ENCODE measurements at places on chromosomes 16 and 17. TPM values are rescaled to one million over a fixed set of nuclear protein-coding genes. Genes with fewer than 3 reads are reported as not detected.

DNA sequence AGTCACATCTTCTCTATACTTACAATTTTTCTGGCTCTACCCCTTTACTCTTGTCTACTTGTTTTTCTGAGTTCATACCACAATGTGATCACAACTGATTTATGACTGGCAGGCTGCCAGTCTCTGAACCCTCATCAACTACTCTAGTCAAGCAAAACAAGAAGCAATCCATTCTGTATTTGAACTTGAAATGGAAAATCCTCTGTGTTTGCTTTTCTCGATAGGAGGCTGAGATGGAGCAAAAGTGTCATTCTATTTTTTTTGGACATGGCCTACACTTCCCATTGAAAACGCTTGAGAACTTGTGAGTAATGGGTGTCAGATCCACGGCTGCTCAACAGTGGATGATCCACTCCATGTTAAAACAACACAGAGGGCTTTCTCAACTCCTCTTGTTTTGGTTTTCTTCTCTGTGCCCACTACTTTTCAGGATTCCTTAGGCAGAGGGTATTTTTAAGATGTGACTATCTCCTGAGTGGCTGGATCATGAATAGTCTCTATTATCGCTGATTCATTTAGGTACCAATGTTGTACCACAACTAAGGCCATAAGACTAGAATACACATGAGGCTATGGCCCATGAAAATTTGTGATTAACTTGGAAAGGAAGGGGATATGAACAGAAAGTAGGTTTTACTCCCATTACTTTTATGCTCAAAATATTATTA lies 11.7 kb downstream of the TMEM100 start:
- no peak overlapping the region for H3K4me3 ChIP-seq
- H3K36me3 ChIP-seq, result no peaks in the 10 kb centered on the region
- H3K4me1 ChIP-seq, result no peaks in the 10 kb centered on the region

GRCh38 chr17:1012823-1013728 lies 16.1 kb downstream of the TIMM22 start:
- no peaks in the 10 kb centered on the region for H3K27me3 ChIP-seq
- peaks cover 30% of the 10 kb centered on the region for H3K36me3 ChIP-seq
- H3K4me1 ChIP-seq, result peaks cover 25% of the 10 kb centered on the region
- no peak for DNase-seq
- H3K27ac ChIP-seq, result no peak overlapping the region

GRCh38 chr17:50072130-50072529 lies 16.2 kb downstream of the ITGA3 start:
- no peak for DNase-seq
- H3K4me3 ChIP-seq, result no peak overlapping the region
- peaks cover 86% of the 10 kb centered on the region for H3K36me3 ChIP-seq
- H3K27me3 ChIP-seq, result no peaks in the 10 kb centered on the region
- no peak overlapping the region for H3K27ac ChIP-seq

ARMC5 gene
- total RNA-seq, result 10.8 TPM

DNA sequence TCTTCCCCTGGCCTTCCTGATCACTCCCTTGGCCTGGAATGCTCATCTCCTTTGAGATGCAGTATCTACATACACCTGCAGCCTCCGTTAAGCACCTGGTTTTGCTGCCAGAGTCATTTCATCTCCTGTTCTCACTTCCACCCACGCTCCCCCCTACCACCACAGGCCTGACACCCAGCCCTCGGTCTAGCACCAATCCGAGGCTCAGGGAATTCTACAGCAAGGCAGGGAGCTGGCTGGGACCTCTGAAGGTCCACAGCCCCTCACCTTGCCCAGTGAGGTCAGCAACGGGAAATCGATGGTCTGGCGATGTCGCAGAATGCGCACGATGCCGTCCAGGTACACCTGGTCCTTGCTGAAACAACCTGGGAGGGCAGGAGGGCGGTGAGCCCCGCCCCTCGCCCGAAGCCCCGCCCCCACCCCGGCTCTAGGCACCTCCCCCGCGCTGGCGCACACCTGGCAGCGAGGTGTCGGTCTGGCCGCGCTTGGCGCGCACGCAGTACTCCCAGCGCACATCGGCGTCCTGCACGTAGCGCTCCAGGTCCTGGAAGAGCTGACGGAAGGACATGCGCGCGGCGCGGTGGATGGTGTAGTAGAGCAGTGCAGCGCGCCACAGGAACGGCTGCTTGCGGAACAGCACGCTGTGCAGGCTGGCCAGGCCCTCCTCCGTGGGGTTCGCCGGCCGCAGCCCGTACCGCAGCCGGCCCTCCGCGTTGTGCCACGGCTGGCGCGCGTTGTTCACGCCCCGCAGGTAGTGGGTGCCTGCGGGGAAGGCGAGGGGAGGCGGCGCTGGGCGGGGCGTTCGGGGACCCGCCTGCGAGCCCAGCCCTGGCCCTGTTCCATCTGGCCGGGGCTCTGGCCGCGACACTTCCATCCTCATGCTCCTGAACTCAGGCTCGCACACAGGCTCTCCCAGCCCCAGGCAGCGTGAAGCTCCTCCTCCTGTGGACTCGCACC lies 5.7 kb downstream of the MATCAP1 start:
- peaks cover 25% of the 10 kb centered on the region for H3K4me1 ChIP-seq
- peak overlapping the region; percentile 71 for H3K4me3 ChIP-seq
- H3K36me3 ChIP-seq, result peaks cover 3% of the 10 kb centered on the region

COPZ2 gene
- 46.8 TPM for total RNA-seq

DNA sequence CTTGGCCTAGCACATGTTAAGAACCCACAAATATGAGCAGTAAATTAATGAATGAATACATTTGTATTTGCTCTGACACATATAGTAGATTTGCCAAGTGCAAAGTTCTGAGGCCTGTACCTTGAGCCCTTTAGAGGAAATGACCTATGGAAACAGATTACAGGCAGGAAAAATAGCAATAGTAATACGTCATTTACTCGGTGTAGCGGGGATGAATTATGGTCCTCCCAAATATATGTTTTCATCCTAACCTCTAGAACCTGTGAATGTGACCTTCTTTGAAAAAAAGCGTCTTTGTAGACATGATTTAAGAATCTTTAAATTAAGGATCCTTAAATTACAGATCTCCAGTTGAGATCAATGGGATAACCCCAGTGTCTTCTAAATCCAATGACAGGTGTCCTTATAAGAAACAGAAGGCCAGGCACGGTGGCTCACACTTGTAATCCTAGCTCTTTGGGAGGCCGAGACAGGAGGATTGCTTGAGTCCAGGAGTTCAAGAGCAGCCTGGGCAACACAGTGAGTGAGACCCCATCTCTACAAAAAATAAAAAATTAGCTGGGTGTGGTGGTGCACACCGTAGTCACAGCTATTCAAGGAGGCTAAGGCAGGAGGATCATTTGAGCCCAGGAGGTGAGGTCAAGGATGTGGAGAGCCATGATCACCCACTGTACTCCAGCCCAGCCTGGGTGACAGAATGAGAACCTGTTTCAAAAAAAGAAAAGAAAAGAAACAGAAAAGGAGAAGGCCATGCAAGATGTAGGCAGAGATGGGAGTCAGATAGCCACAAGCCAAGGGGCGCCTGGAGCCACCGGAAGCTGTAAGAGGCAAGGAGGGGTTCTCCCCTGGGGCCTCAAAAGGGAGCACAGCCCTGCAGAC lies 5.1 kb upstream of the ITPRIPL2 start:
- no peak for DNase-seq
- H3K27me3 ChIP-seq, result no peaks in the 10 kb centered on the region
- H3K36me3 ChIP-seq, result no peaks in the 10 kb centered on the region
- H3K4me1 ChIP-seq, result peaks cover 8% of the 10 kb centered on the region

FSCN2 gene
- total RNA-seq, result 4.2 TPM

PDE6G gene
- total RNA-seq, result not detected

GRCh38 chr16:87263418-87264052 lies 53.7 kb downstream of the C16orf95 start:
- H3K27me3 ChIP-seq, result no peaks in the 10 kb centered on the region
- H3K4me1 ChIP-seq, result no peaks in the 10 kb centered on the region
- H3K36me3 ChIP-seq, result no peaks in the 10 kb centered on the region
- DNase-seq, result no peak

CSH1 gene
- total RNA-seq, result not detected

ZPBP2 gene
- total RNA-seq, result not detected

GRCh38 chr16:24939738-24940137 lies 75.4 kb downstream of the ARHGAP17 start:
- no peak for DNase-seq
- no peak overlapping the region for H3K27ac ChIP-seq
- no peak overlapping the region for H3K4me3 ChIP-seq
- H3K36me3 ChIP-seq, result peaks cover 62% of the 10 kb centered on the region
- no peaks in the 10 kb centered on the region for H3K4me1 ChIP-seq

GIT1 gene
- 35.3 TPM for total RNA-seq

- H3K27ac ChIP-seq, result no peak overlapping the region
- H3K27me3 ChIP-seq, result no peaks in the 10 kb centered on the region
- H3K36me3 ChIP-seq, result peaks cover 10% of the 10 kb centered on the region
- no peaks in the 10 kb centered on the region for H3K4me1 ChIP-seq
- H3K4me3 ChIP-seq, result no peak overlapping the region
- DNase-seq, result no peak
Observed at GRCh38 chr16:3637371-3637923, 17.0 kb upstream of the DNASE1 start.

- H3K36me3 ChIP-seq, result no peaks in the 10 kb centered on the region
- peaks cover 10% of the 10 kb centered on the region for H3K4me1 ChIP-seq
- no peak for DNase-seq
- no peaks in the 10 kb centered on the region for H3K27me3 ChIP-seq
Observed at GRCh38 chr17:82881900-82882714, 42.3 kb upstream of the ZNF750 start.

DNA sequence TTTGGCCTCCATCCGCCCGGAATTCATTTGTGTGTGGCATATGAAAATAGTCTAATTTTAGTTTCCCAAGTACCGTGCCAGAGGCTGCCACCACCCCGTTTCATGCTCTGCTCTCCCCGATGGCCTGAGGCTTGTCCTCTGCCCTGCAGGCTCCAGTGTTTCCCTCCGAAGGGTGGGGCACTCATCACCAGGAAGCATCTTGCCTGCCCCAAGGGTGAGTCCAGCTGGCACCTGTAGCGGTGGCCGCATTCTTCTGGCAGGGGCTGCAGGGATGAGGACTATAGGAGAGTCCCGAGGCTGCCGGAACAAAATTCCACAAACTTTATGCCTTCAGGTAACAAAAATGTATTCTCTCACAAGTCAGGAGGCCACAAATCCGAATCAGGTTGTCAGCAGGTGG lies 23.1 kb upstream of the CMIP start:
- H3K4me3 ChIP-seq, result no peak overlapping the region
- H3K4me1 ChIP-seq, result no peaks in the 10 kb centered on the region
- no peak overlapping the region for H3K27ac ChIP-seq
- no peak for DNase-seq
- no peaks in the 10 kb centered on the region for H3K27me3 ChIP-seq
- no peaks in the 10 kb centered on the region for H3K36me3 ChIP-seq

GRCh38 chr17:50816771-50817751 lies 18.3 kb upstream of the WFIKKN2 start:
- H3K27me3 ChIP-seq, result no peaks in the 10 kb centered on the region
- no peak overlapping the region for H3K4me3 ChIP-seq
- H3K4me1 ChIP-seq, result no peaks in the 10 kb centered on the region

Measured in thoracic aorta (tissue), 2 donors.